ENCODE measurements at places on chromosomes 7 and 10.

- no peak for DNase-seq
These were observed 60.7 kb downstream of the CNTNAP2 start for GRCh38 chr7:146177301-146177700.

DNA sequence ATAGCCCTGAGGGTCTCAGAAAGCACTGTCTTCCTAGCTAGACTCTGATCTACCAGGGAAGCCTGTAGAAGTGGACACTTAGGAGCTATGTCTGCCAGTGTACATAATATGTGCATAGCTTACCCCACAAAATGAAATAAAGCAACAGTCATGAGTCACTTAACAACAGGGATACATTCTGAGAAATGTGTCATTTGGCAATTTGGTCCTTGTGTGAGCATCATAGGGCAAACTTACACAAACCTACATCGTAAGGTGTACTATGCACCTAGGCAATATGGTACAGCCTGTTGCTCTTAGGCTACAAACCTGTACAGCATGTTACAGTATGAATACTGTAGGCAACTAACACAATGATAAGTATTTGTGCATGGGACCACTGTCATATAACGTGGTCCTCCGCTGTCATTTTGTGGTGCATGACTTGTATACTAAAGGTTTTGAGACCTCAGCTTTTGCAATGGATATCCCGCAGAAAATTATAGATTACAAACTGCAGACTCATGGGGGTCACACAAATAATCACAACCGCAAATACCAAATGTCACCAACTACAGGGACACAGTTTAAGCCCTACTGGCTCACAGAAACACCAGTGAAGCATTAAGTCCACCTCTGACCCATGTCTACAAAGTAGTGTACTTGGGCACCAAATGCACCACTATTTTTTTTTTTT, 1.7 kb downstream of the URGCP start:
- DNase-seq = no peak

DNA sequence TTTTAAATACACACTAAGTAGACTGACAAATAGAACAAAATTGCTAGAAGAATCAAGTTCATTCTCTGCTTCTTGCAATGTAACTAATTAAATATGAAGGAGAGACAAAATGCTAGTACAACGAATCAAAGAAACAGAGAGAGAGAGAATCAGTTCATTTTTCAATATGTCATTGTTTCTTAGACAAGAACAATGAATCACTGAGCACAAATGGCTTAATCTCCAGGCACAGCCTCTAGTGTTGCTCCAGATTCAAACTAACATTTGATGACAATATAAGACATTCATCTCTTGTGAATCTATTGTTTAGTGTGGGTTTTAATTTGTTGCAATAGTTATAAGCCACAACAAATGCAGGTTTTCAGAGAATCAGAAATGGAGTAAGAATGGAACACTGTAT, 357.4 kb upstream of the TMEM229A start:
- no peak for DNase-seq

- no peak for DNase-seq
These were observed 175.6 kb downstream of the POLR1F start for GRCh38 chr7:19533266-19533665.

- no peak for DNase-seq
These were observed 13.4 kb upstream of the WDR86 start for GRCh38 chr7:151423226-151423625.

DNA sequence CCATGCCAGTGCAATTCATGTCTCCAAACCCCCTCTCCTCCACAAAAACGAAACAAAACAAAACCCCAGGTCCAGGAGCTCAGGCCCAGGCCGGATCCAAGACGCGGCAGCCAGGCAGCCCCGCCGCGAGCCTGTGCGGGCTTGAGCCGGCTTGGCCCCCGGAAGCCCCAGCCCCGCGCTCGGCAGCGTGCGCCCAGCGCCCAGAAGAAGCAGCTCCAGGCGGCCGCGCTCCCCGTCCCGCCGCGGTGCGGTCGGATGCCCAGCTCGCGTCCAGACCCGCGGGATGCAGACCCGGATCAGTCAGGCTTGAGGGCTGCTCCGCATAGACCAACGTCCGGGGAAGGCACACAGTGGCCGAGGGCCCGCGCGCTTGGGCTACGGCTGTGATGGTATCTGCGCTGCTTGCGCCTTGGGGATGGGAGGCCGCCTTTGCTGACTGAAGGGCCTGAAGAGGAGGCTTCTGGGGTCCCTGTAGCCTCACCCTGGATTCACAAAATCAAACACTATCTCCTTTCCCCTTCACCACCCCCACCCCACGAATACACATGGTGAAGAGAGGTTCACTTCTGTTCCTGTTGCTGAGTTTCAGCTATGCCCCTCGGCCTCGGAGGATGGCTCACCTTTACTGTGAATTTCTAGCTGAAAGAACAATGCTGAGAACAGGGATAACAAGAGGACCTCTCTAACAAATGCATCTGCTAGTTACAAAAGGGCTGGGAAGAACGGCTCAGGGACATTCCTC, 79.9 kb upstream of the EN2 start:
- peak; percentile 49 for DNase-seq

DNA sequence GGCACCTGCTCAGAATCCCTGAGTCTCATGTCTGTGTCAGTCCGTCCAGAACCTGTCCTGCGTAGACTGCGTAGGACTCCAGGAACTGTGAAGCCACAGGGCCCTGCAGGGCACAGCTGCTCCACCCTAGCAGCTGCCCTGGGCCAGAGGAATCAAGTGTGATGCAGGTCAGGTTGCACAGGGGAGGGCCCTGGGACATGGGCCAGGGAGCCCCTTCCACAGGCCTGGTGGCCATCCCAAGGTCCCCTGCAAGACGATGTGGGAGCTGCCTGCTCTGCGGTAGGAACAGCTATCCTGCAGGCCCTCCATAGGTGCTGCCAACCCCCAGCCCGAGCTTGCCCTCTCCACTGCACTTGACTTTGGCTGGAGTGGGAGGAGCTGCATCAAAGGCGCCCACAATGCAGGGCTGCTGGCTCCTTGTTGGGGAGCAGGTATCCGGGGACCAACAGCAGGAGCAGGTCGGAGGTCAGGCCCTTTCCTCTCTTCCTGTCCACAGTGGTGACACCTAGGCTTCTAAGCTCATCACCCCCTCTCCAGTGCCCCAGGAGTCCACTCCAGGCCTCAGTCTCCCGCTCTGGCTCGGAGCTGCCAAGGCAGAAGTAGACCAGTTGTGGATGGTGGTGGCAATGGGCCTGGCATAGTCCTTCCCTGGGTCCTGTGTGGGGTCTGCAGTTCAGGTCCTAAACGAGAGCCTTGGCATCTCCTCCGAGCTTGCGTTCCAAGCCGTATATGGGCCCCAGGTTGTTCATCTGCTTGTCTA, 149.1 kb downstream of the MAPK8 start:
- no peak for DNase-seq

DNA sequence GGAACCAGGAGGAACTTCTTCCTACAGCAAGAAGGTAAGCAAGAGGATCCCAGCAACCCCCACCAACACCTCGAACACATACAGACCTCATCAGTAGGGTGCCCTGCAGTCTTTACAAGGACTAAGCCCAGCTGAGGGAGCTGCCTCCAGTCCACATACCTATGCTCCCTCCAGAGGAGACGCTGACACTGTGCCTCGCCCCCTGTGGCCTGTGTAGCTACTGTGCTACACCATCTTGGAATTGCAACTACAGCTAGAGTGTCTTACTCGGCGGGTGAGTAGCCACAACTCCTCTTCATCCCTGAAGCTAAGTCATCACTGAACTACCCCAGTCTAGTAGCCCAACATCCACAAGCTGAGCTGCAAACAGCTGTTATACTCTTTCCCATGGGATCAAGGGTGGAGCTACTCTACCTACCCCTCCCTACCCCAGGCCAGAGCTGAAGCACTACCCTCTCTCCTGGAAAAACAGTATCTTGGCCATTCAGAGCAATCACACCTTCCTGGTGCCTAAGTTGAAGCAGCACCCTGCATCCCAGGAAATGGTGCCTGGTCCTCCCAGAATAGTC, 42.2 kb upstream of the CAMK2B start:
- DNase-seq = no peak

- DNase-seq = no peak
These were observed 57.8 kb downstream of the TBXAS1 start for GRCh38 chr7:139886899-139887298.

GRCh38 chr10:111836064-111836463, 347.5 kb downstream of the GPAM start:
- no peak for DNase-seq

DNA sequence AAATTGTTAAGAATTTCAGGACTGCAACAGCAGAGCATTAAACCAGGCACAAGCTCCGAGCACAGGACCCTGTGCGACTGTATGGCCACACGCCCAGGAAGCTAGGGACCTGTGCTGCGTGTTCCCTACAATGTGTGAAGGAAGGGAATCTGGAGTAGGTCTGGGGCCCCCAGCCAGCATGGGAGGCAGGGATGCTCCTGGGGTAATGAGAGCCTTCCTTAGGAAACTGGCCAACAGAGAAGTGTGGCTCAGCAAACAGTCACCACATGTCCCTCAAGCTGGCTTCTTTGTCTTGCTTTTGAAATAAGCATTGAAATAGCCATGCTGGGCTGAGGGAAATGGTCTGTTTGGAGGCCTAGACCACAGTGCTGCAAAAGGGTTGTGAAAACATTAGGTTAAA, 8.2 kb downstream of the BLNK start:
- no peak for DNase-seq

- no peak for DNase-seq
These were observed 93.9 kb downstream of the RBM20 start for GRCh38 chr10:110737886-110738634.

GRCh38 chr10:132476146-132477065, 61.2 kb upstream of the INPP5A start:
- DNase-seq = no peak

- DNase-seq = no peak
These were observed 44.7 kb downstream of the SH2D4B start for GRCh38 chr10:80582286-80582960.

DNA sequence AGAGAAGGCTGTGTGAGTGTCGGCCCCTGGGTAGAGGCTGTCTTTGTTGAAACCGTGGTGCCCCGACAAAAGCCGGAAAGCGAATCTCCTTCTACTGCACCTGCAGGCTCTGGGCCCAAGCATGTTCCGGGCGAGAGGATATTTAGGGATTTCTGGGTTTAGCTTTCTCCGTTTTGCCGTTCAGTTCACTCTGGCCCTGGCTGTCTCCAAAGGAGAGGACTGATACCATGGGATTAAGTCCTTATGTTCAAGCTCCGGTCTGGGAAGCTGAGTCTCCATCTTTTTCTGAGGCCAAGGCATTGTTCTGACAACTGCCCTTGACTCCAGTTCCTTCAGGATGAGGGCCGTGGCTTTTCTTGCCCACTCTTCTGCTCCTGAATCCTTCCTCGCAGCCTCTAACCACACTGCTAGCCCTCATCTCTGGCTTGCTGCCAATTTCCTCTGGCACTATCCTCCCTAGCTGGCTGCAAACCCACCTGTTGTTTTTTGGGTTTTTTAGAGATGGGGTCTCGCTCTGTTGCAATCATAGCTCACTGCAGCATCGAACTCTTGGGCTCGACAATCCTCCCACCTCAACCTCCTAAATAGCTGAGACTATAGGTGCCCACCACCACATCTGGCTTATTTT, 206.8 kb downstream of the SKIDA1 start:
- DNase-seq = peak; percentile 26

GRCh38 chr10:124058346-124059003, 34.9 kb downstream of the CHST15 start:
- DNase-seq = no peak

DNA sequence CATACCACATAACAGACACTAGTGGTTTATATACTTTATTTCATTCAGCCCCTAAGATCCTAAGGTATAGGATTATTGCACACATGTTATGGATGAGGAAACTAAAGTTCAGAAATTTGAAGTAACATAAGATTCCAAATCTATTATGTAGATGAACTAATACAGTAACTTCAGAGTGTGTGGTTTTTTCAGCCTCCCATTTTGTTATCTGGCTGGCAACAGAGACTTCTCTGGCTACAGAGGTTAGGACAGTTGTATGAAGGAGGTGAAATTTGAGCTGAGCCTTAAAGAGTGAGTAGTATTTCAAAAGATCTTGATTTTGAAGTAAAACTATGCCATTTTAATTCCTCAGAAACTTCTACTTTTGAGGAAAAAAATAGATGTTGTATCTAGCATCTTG, 125.4 kb downstream of the MAPK8 start:
- no peak for DNase-seq

GRCh38 chr7:142812437-142813215, 41.9 kb downstream of the PRSS2 start:
- DNase-seq = no peak

DNA sequence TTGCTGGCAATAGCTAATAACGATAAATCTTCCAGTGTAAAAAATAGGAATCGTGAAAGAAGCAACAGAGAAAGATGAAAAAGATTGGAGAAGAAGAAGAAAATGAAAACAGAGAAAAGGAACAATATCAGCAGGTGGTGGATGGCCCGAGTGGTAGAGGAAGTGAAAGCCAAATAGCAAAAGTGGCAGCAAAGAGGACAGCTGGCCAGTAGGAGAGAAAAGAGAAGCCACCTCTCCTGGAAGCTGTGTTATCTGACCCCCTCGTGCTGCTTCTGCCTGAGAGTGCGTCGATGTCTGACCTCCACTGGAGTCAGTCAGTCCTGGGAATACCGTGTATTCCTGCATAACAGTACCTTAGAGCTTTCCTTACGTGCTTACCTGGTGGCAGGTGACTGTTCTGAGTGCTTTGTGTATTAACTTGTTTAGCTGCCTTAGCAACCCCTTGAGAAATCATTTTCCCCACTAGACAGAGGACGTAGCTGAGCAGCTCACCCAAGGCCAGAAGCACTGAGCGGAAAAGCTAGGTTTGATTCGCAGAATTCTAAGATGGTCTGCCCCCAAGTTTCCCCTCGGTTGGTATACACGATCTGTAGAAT, 88.3 kb downstream of the CHN2 start:
- DNase-seq = no peak

GRCh38 chr7:7869036-7869435, 99.6 kb upstream of the GLCCI1 start:
- no peak for DNase-seq

DNA sequence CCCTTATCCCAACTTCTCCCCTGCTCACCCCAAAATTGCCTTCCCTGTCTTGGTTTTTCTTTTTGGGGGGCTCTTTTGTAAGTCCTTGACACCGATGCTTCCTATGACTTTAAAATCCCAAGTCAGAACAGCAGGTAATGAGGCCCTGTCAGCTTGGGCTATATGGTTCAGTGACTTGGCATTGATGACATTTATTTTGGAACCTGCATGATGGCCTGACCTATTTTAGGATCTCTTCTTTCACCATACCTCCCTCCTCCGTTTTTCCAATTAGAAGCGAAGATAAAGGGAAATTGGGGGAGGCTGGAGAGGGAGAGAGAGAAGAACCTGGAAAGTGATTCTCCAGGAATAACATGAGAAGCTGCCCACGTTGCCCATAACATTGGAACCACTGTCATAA, 424.9 kb upstream of the AUTS2 start:
- no peak for DNase-seq

DNA sequence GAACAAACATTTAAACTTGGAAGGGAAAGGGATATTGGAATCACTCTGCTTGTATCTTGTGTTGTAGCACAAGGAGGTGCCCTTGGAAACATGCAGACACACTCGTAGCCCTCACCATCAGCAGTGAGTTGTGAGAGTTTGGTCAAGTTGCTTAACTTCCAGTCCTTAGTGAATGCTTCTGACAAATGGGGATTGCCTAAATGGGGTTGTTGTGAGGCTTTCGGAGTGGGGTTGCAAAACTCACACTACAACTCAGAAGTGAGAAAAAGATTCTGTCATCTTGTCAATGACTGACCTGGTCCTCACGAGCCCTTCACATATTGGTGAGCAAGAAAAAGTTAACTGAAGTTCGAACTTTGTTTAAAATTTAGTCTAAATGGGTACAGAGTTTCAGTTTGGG, 29.0 kb upstream of the GSDME start:
- DNase-seq = no peak
